Left cardiac atrium (tissue), 4 donors: ENCODE measurements at places on chromosomes 2 and 18. TPM values are rescaled to one million over a fixed set of nuclear protein-coding genes. Genes with fewer than 3 reads are reported as not detected.

DNA sequence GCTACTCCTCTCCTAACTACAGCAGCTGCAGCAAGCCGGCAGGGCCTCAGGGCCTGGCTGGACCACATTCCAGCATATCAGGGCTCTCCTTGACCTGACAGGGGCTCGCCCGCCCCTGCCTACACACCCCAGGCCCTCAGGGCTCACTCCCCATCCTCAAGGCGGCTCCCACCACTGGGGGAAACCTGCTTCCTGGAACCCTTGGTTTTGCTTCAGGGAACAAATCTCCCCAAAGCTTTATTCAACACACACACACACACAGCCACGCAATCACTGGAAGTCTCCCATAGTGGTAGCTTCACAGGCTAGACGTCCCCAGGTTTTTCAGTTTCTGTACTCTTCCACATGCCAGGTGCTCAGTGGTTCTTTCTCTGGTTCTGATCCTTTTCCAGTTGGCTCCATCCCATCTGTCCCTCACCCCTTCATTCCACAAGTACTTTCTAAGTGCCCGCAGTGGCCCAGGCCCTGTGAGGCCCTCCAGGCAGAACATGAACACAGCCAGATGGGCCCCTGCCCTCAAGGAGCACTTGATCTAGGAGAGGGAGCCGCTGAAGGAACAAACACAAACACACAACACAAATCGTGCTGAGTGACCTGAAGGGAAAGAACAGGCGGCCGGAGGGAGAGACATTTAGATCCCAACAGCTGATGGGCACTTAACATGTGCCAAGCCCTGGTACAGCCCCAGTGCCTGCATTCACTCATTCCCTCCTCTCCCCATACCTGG, 51.1 kb downstream of the TNS1 start:
- DNase-seq, result no peak

Gene TDRD15
- total RNA-seq, result not detected

- peak; percentile 36 for DNase-seq
Measured at GRCh38 chr2:69770193-69770702, 28.3 kb downstream of the ANXA4 start.

DNA sequence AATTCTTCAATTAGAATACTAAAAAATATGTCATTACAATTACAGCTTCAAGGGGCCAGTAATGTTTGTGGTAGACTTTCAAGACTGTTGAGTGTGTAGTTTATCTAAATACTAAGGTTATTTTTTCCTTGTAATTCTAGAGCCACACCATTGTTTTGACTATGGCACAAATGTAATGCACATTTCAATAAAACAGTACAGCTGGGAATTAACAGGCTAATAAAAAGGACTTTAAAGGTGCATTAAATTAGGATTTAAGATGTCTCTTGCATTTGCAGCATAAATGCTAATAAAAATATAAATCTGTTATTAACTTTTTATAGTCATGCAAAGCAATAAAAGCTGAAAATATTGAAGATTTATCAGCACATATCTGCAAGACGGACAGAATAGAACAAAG, 344.8 kb downstream of the ERBB4 start:
- DNase-seq, result no peak

Gene MC5R
- not detected for total RNA-seq

GRCh38 chr2:221521233-221521845, 50.8 kb downstream of the EPHA4 start:
- no peak for DNase-seq

GRCh38 chr2:153043385-153043784, 325.0 kb downstream of the ARL6IP6 start:
- DNase-seq, result no peak

DNA sequence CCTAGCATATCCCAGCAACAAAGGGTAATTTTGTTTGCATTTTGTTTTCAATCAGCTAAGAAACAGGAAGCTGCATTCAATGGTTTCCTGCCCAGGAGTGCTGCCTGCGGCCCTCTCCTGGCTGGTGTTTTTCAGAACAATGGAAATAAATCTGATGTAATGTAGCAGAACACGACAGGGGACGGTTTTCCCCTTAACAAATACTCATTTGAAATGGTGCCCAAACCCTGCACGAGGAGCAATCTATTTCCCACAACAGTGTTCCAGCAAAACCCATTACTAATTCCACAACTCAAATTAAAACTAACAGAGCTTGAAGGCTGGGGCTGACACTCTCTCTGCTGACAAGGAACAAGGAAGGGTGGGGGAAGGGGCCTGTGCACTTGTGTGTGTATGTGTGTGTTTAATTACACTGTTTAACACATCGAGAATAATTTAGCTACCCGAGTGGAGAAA, 8.7 kb downstream of the CAPN13 start:
- DNase-seq, result no peak

GRCh38 chr18:40907842-40908241, 1047.2 kb upstream of the PIK3C3 start:
- no peak for DNase-seq

GRCh38 chr2:147025646-147026585, 818.9 kb upstream of the ACVR2A start:
- no peak for DNase-seq

GRCh38 chr2:133675-134593, 87.6 kb upstream of the FAM110C start:
- DNase-seq, result no peak

GRCh38 chr18:31072175-31072574, 29.6 kb upstream of the DSC3 start:
- DNase-seq, result no peak

Gene HSBP1L1
- 9.4 TPM for total RNA-seq

DNA sequence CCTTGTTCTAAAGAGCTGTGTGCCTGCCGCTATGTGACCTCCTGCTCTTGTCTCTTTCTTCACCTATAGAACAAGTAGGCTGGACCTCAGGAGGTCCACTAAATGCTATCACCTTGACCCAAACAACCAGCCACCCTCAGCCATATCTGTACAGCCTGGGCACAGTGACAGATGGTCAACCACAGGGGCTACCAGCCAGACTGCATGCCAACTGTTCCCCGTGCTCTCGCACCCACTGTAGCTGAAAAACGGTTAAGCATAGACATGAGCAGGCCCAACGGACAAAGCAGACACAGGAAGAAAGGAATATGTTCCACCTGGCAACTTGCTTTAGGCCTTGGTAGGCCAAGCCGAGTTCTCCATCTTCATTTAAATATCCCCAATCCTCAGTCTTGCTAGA, 43.2 kb upstream of the ACAA2 start:
- no peak for DNase-seq

Gene LMAN1
- 80.1 TPM for total RNA-seq

Gene SPDYA
- total RNA-seq, result 0.44 TPM

- no peak for DNase-seq
Measured at GRCh38 chr2:221895366-221896121, 323.4 kb upstream of the EPHA4 start.

- DNase-seq, result peak; percentile 54
Measured at GRCh38 chr2:239290618-239291474, 110.0 kb downstream of the HDAC4 start.
